SW 1271 (cell line): ENCODE measurements at places on chromosomes 1 and 21.

- DNase-seq = no peak
These were observed 39.8 kb downstream of the GJA5 start for GRCh38 chr1:147720557-147720956.

DNA sequence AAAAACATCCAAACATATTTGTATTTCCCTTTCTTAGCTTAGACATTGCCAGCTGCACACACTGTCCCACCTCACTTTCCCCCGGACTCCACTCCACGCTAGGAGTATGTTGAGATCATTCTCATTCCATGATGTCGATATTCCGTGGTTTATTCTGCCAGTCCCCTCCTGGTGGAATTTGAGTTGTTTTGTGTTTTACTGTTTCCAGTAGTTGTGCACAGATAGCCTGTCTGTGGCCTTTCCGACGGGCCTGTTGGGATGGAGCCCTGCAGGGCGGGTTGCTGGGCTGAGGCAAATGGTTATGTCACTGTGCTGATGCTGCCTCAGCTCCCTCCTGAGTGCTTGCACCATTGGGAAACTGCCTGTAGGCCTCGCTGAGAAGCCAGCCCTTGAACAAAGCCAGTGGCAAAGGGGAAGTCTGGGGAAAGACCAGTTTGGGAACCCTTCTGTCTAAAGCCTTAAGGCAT is 12.8 kb downstream of the TRAPPC10 start:
- DNase-seq = no peak

DNA sequence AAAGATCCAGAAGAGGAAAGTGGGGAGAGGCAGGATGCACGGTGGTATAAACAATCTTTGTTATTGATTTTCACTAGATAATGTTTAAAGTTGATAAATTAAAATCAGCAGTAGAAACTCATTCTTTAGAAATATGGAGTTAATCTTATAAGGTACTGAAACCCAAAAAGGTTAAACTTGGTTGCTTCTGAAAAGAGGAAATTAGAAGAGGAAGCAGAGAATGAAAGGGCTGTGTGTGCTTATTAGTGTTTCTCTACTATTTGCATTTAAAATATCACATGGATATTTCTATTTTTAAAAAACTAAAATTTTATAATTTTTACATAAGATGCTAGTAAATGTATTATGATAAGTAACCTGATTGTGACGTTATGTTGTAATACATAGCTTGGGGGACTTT is 24.4 kb downstream of the C1orf141 start:
- DNase-seq = no peak

GRCh38 chr21:46183910-46184624 is at the start of gene SPATC1L:
Gene SPATC1L (minus strand): TSS chr21:46184459. CDS start chr21:46182816, 1,643 bp downstream.
- no peak for DNase-seq

GRCh38 chr1:2248127-2248826 is 20.2 kb downstream of the SKI start:
- no peak for DNase-seq

DNA sequence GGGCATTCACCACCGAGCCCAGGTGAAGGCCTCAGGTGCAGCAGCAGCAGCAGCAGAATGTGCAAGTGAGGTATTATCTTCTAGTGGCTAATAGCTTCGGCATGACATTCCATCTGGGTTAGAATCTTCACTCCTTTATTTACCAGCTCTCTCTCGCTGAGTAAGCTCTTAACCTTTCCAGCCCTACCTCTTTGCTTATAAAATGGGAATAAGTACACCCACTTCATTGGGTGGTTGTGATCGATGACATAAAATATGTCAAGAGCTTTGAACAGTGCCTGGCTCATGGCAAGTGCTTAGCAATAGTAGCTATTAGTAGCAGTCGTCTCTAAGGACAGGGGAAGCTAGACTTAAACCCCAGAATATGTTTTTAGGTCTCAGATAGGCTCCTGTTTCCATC is 149.5 kb downstream of the NOS1AP start:
- no peak for DNase-seq

GRCh38 chr1:39063191-39063590 is 37.0 kb downstream of the NDUFS5 start:
- no peak for DNase-seq
